CD4-positive, alpha-beta T cell (primary cell): ENCODE measurements at places on chromosomes 7 and 10. TPM values are rescaled to one million over a fixed set of nuclear protein-coding genes. Genes with fewer than 3 reads are reported as not detected.

DNA sequence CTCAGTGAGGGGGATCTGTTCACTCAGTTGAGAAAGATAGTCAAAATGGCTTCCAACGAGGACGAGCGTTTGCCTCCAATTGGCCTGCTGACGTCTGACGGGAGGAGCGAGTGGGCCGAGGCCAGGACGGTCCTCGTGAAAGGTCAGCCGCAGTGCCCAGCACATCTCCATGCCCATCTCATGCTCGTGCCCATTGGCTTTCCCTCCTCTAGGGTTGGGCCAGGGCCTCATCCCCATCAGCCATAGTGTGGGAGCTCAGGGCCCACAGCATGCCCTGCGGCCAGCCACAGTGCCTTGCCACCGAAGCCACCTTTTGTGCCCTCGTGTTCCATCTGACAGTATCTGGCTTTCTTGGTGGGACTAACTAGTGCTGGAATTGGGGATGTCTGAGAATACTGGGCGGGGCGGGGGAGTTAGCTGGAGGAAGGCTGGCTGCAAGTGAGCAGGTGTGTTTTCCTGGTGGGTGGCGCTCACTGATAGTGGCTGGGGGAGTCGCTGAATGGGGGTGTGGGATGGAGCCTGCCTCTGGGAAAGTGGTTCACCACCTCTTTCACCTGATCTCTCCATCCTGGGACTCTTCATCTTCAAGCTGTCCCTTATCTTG lies 13.9 kb downstream of the CHAT start:
- DNase-seq = no peak
- H3K4me3 ChIP-seq = no peak overlapping the region
- H3K27ac ChIP-seq = no peak overlapping the region
- no peaks in the 10 kb centered on the region for H3K27me3 ChIP-seq
- H3K36me3 ChIP-seq = no peaks in the 10 kb centered on the region

The PLAC9 gene
- total RNA-seq = not detected

The SNCG gene
- not detected for total RNA-seq

DNA sequence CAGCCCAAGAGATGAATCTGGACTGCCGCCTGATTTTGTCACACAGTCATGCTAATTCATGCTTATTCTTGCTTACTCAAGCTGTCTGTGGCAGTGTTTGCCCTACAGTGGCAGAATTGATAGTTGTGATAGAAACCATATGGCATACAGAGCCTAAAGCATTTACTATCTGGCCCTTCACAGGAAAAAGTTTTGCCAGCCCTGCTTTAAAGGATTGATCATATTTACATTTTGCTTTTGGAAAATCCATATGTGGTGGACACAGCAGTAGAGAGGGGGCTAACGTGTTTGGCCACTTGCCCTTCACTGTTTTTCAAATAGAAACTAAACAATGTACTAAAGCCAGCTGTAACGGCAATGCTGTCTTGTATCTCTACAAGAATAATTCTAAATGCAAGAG lies 974.0 kb upstream of the GHITM start:
- no peaks in the 10 kb centered on the region for H3K4me1 ChIP-seq
- H3K4me3 ChIP-seq = no peak overlapping the region
- no peaks in the 10 kb centered on the region for H3K27me3 ChIP-seq
- H3K36me3 ChIP-seq = no peaks in the 10 kb centered on the region
- H3K27ac ChIP-seq = no peak overlapping the region

- H3K4me3 ChIP-seq = no peak overlapping the region
- DNase-seq = no peak
- H3K4me1 ChIP-seq = peaks cover 24% of the 10 kb centered on the region
- H3K36me3 ChIP-seq = no peaks in the 10 kb centered on the region
- H3K27ac ChIP-seq = no peak overlapping the region
Measured at GRCh38 chr7:101860316-101861217, 43.1 kb downstream of the CUX1 start.

- H3K36me3 ChIP-seq = no peaks in the 10 kb centered on the region
- no peak for DNase-seq
- no peaks in the 10 kb centered on the region for H3K27me3 ChIP-seq
Measured at GRCh38 chr10:49313501-49314070, 14.6 kb downstream of the C10orf71 start.

GRCh38 chr10:50431791-50432190 lies 180.5 kb upstream of the ASAH2 start:
- no peaks in the 10 kb centered on the region for H3K27me3 ChIP-seq
- no peak overlapping the region for H3K4me3 ChIP-seq
- H3K4me1 ChIP-seq = peaks cover 3% of the 10 kb centered on the region
- peak; percentile 9 for DNase-seq
